ENCODE measurements at places on chromosomes 1 and 21.

GRCh38 chr1:188065917-188066316 lies 1237.2 kb downstream of the PLA2G4A start:
- DNase-seq = no peak

GRCh38 chr21:37587635-37588177 lies 221.1 kb downstream of the DYRK1A start:
- no peak for DNase-seq

DNA sequence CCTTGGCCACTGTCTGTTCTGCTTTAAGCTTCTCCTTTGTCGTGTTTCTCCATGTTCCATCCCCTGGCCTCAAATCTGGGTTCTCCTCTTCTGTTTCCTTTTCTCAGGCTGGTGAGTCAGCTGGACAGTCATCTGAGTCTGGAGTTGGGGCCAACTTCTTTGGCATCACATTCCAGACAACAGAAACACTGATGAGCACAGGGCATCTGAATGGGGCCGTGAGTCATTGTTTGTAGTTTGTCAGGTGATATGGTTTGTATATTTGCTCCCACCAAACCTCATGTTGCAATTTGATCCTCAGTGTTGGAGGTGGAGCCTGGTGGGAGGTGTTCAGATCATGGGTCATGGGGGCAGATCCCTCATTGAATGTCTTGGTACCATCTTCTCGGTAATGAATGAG lies 14.3 kb upstream of the OLIG2 start:
- DNase-seq = no peak

- DNase-seq = no peak
Measured at GRCh38 chr1:53662951-53663350, 76.0 kb downstream of the GLIS1 start.

DNA sequence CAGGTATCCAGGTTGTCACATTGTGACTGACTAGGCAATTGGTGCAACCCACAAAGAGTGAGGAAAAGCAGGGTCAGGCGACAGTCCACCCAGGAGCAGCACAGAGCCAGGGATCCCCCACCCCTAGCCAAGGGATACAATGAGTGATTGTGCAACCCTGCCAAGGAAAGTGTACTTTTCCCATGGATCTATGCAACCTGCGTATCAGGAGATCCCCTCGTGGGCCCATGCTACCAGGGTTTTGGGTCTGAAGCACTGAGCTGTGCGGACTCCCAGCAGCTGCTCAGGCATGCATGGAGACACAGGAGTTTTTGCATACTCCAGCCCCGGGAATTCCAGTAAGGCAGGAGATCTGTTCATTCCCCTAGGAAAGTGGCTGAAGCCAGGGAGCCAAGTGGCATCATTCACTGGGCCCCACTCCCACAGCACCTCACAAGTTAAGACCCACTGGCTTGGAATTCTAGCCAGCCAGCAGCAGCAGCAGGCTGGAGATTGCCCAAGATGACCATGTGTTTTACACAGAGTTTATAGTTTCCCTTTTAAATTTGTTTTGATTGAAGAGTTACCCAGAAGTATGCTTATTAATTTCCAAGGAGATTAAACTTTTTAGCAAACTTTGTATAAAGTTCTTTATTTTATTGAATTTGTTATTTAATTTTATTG lies 136.0 kb downstream of the LTN1 start:
- no peak for DNase-seq

- DNase-seq = no peak
Measured at GRCh38 chr1:212149566-212149965, 114.0 kb downstream of the DTL start.

GRCh38 chr1:41108696-41109275 lies 87.3 kb upstream of the SLFNL1 start:
- DNase-seq = no peak

DNA sequence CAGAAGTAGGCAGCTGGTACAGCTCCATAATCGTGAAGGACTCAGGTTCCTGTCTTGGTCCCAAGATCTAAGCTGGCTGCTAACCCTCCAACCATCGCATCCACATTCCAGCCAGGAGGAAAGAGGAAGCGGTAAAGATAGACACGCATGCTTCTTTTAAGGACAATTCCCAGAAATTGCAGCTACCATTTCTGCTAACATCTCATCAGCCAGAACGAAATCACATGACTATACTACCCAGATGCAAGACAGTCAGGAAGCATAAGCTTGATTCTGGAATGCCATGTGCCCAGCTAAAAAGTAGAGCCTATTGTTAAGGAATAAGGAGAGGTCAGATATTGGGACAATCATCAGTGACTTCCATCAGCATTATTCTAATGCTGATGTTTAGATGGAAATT lies 110.4 kb downstream of the EPHB2 start:
- no peak for DNase-seq

DNA sequence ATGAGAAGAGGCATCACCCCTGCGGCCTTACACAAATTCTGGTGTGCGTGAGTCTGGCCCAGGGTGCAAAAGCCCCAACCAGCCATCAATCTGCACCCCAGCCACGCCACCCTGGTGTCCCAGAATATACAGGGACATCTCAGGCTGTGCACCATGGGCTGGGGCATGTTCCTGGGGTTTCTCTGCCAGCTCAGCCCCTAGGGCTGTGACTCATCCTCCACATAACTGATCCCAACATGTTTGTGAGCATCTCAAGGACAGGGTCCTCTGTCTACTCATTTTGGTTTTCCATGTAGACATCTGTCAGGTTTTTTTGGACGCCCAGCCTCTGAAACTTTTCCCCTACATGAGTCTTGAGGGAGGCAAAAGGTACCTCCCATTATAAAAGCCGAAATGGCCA lies 511 bp downstream of the ZNF683 start:
- DNase-seq = no peak

GRCh38 chr1:75954586-75954985 lies 22.4 kb upstream of the ASB17 start:
- DNase-seq = no peak

- no peak for DNase-seq
Measured at GRCh38 chr1:201506557-201507359, at the start of gene CSRP1. CSRP1 (minus strand) TSS chr1:201507123; CDS start chr1:201496303, 10,820 bp downstream.

DNA sequence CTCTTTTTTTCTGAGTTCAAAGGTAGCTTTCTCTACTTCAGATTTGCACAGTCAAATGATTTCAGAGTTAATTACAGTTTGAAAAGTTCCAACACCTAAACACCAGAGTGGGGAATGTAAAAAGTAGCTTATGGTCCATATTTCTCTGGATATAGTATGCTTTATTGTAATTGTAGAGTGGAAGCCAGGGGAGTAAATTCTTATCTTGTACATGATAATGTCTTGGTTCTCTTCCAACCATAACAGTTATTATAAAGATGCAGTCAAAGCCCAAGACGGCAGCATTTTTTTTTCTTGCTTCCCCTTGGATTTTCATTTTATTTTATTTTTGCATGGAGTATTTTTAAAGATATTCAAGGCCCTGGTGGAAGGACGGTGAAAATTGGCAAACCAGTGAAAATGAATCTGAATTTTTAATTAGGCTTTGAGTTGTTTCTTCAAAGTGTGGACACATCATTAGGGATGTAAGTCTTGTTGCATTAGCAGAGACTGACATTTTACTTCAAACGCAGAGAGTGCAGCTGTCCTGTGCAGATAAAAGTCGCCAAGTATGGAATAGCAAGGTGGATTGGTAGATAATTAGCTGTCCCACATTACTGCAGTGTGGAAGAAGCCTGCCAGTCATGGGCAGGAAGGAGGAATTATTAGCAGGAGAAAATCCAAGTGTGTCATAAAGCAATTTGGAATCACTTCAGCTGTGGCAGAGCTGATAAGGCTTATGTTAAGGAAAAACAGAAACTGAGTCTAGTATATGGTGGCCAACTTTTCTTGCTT lies 11.3 kb downstream of the CACHD1 start:
- DNase-seq = no peak

GRCh38 chr1:162387226-162388082 lies 5.9 kb downstream of the C1orf226 start:
- DNase-seq = no peak

DNA sequence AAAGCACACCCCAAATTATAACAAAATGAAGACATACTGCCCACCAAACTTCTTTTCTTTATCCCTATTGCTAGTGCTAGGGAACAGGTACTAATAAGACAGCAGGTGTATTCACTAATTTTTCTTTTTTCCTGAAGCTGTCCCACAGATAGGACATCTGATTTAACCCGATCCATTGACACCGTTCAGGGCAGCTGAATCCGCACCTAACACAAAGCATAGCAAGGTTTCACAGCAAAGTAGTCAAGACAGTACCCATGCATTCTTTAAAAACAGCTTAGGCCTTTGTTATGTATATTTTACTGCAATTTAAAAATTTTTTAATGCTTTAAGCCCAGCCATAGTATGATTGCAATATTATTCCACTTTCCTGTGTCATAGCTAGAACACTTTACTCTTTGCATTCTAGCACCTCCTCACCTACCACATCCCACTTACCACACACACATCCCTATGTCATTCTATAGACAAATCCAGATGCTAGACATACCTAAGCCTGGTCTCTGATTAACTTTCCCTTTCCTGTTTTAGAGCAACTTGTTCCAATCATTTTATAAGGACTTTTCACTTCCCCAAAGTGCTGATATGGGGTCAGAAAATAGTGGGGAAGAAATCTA lies 40.4 kb downstream of the GATAD2B start:
- DNase-seq = no peak

GRCh38 chr1:219088778-219089557 lies 84.7 kb upstream of the LYPLAL1 start:
- no peak for DNase-seq

GRCh38 chr21:44484498-44485253 lies 29.4 kb downstream of the LRRC3 start:
- DNase-seq = no peak

GRCh38 chr1:22488319-22488718 lies 36.7 kb downstream of the ZBTB40 start:
- DNase-seq = no peak

GRCh38 chr1:203098445-203098844 lies 12.6 kb upstream of the MYOG start:
- no peak for DNase-seq

DNA sequence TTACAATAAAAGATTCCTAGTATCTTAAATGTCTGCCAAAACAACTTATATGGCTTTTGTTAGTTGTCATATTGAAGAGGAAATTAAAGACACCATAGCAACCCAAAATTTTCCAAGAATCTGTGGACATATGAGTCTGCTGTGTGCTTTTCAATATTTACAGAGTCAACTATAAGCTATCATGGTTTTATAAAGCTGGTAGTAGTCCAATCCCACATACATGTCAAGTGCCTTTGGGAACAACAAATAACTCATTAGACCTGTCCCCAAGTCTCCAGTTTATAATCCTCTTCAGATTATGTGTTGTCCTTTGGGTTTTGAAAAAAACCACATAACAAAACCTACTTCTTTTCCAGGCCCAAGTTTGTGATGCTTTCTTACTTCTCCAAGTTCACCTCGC lies 293.8 kb upstream of the USP25 start:
- DNase-seq = no peak

GRCh38 chr1:86335916-86336315 lies 60.2 kb downstream of the ODF2L start:
- DNase-seq = no peak

GRCh38 chr21:26659182-26659581 lies 86.1 kb upstream of the CYYR1 start:
- no peak for DNase-seq

DNA sequence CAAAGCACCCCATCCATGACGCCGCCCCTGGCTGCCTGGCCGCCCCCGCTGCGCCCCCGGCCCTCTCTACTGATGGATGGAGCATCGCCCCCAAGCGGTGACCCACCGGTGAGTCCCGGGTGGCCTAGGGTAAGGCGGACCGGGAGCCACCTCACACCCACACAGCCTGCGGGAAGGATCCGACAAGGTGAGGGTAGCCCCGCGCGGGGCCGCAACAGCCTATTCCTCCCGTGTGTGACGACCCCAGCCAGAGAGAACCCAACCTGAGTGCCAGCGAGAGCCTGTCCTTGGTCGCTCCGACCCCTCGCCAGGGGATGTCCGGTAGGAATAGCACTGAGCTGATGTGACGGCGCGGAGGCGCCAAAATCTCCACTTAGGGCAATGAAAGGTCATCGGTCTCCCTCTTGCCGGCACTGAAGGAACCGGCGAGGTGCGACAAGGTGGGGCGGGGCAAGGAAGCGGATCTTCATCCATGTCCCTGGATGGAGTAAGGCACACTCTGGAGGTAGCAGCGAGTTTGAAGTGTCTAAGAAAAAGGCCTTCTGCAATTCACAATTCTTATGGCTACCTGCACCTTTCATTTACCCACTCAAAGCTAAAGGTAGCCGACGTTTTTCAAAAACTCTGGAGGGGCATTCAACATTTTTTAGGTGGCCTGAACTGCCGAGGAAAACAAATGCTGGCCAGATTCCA lies 19.7 kb upstream of the CHIA start:
- DNase-seq = no peak

- no peak for DNase-seq
Measured at GRCh38 chr1:39996396-39997004, 41.6 kb downstream of the MFSD2A start.

- no peak for DNase-seq
Measured at GRCh38 chr1:184226100-184226487, 160.7 kb upstream of the C1orf21 start.

DNA sequence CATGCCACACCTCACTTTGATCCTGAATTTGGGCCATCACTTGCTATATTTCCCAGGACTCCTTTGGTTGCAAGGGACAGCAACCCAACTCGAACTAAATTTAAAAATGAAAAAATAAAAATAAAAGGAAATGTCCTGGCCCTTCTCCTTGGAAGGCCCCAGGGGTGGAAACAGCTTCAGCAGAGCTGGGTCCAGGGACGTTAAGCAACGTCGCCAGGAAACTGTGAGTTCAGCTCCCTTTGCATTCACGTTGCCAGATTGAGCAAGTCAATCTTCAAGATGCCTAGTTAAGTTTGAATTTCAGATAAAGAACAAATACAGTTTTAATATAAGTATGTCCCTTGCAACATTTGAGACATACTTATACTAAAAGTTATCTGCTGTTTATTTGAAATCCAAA lies 14.6 kb upstream of the SPSB1 start:
- DNase-seq = no peak

GRCh38 chr1:197685785-197686184 lies 89.5 kb downstream of the DENND1B start:
- no peak for DNase-seq

- no peak for DNase-seq
Measured at GRCh38 chr1:213394837-213395236, 343.8 kb downstream of the RPS6KC1 start.
